Activated CD4-positive, alpha-beta T cell treated with anti-CD3 and anti-CD28 coated beads for 4 hours (primary cell): ENCODE measurements at places on chromosomes 2 and 18.

GRCh38 chr2:11123856-11124759 lies 31.2 kb upstream of the SLC66A3 start:
- DNase-seq, result peak; percentile 41

DNA sequence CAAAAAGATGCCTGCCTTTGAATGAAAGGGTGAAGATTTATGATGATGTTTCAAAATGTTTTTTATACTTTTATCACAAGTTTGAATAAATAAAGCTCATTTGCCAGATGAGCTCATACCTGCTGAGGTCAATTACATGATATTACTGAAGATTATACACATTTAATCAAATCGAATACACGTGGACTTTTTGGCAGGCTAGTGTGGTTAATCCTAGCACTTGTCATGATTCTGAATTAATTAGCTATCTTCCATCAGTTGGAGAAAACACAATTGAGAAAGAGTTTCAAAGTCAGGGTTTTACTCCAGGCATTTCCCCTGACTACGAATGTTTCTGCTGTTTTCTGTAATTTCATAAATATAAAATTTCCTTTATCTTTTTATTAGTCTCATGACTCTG lies 54.4 kb downstream of the LRPPRC start:
- DNase-seq, result no peak

DNA sequence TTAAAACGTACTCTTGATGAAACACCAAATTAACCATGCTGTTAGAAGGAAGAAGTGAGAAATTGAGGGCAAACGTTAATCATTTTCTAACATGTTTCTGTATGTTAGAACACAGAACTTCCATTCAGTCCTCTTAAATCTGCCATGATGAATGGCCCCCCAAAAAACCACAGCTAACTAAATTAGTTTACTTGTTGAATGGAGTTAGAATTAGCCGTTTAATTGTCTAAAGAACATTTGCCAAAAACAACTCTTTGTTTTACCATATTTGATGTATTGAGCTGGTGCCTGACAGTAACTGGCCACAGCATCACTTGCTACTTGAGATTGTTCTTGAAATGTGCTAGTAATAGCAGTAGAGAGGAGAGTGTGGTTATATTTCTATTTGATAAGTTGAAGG lies 12.7 kb downstream of the CCNYL1 start:
- DNase-seq, result no peak

DNA sequence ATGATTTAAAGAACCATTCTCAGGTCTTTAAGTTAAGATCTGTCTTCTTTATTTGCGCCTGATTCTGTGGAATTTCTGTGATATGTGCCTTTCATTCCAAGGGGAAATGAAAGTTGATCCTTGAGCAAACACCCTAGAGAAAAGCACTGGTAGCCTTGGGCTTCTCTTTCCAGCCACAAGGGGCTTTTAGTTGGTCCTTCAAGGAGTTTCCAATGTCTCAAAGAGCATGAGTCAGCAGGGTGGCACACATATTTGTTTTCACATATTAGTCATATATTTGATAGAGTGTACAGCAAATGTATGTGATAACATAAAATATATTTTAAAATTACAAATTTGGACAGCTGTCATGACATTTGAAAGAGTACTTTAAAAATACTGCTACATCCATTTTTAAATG lies 339.5 kb downstream of the TXNL1 start:
- no peak for DNase-seq

GRCh38 chr2:68861330-68861729 lies 9.9 kb downstream of the BMP10 start:
- no peak for DNase-seq

- no peak for DNase-seq
Measured at GRCh38 chr2:79715338-79715737, 202.5 kb downstream of the CTNNA2 start.
